NCI-H82 (cell line): ENCODE measurements at places on chromosomes 6 and 20.

GRCh38 chr6:170163405-170164170 is 127.3 kb downstream of the DLL1 start:
- no peak for DNase-seq

GRCh38 chr6:2477666-2478065 is 232.3 kb upstream of the GMDS start:
- no peak for DNase-seq

DNA sequence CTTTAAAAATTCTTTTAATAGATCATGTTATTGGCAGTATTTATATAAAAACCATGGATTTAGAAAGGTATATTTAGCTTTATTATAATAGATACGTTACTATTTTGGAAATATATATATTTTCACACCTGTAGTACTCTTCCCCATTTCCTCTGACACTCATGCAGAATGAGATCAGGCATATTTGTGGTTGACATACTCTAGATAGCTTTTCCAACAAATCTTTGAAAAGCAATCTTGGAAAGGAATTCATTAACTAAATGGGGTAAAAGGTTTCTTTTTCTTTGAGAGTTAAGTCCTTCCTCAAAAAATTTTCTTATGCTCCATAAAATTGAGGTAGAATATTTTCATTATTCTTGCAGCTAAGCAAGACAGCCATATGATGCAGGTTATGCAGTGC is 14.5 kb downstream of the ASF1A start:
- DNase-seq = no peak

GRCh38 chr20:41072190-41072863 is 43.7 kb downstream of the TOP1 start:
- DNase-seq = no peak

DNA sequence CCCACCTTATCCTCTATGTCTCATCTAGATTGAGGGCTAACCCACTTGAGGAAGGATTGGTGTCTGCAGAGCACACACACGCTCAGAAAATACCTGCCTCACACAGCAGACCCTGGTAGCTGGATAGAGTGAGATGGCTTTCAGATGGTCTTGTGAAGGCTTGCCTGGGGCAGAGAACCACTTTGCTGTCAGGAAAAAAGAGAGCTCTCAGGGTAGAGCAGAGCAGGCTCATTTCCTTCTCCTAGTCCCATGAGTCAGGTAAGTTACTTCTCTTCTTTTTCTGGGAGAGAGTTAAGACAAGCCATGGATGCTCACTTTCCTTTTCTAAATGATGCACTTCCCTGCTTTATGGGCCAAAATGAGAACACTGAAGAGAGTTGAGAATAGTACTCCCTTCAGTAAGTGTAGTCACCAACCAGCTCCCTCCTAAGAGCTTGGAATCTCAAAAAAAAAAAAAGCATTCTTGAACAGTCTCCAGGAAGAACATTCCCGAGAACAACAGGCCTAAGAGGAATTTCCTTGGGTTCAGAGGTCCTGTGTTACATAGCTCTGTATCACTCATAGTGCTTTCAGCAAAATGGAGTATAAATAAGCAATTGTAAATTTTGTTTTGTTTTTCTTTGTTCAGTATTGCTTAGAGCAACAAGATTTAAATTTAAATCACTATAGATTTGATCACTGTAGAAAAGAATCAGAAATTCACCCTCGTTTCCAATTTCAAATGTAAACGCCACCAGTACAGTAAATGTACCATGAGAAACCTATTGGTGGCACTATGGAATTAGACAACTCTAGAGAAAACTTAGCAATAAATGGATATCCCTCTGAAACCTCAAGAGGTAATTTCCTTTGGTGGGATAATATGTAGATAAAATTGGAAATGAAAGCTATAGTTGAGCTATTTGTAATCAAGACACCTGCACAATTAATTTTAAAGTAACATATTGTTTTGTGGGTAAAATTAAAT is 530.3 kb downstream of the RFPL4B start:
- no peak for DNase-seq

DNA sequence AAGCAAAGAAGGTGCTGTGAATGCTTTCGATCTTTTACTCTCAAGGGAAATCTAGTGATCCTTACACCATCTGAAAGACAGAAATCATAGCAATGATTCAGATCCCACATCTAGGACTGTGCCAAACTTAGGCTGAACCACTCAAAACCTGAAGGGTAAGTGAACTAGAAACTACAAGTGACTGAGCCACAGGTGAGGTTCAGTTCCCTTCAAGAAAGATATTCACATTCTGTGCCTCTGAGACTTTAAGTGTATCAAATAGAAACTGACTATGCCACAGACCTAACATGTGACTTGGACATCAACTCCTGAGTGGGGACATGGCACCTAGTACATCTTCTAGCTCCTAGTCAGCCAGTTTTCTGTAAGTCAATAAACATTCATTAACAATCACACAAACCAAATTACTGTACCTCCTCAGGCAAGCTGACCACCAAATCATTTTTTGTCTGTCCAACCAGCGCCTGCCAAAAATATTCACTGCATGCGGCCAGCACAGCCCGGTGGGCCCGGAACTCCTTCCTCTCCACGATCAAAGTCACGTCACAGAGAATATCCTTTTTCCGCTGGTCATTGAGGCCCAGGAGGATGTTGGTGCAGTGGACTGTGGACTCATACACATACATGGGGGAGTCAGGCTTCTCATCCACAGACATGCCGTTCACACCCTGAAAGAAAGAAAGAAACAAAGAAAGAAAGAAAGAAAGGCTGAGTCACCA is 114.1 kb downstream of the GJA10 start:
- no peak for DNase-seq

DNA sequence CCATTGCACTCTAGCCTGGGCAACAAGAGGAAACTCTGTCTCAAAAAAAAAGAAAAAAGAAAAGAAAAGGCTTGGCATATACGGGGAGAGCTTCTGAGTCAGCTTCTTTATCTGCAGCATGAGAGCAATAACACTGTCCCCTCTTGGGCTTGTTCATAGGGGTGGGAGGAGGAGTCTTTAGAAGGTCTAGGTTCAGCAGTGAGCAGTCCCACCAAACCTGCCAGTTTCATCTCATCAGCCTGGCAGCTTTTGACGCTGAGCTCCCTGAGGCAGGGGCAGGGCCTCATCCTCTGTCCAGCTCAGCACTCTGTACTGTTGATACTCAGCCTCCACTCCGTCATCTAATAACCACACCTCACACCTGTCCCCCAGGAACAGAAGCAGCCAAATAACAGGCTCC is 5.6 kb upstream of the C6orf132 start:
- DNase-seq = no peak

- DNase-seq = peak; percentile 87
Observed at GRCh38 chr6:100228834-100229441, 234.9 kb upstream of the MCHR2 start.

DNA sequence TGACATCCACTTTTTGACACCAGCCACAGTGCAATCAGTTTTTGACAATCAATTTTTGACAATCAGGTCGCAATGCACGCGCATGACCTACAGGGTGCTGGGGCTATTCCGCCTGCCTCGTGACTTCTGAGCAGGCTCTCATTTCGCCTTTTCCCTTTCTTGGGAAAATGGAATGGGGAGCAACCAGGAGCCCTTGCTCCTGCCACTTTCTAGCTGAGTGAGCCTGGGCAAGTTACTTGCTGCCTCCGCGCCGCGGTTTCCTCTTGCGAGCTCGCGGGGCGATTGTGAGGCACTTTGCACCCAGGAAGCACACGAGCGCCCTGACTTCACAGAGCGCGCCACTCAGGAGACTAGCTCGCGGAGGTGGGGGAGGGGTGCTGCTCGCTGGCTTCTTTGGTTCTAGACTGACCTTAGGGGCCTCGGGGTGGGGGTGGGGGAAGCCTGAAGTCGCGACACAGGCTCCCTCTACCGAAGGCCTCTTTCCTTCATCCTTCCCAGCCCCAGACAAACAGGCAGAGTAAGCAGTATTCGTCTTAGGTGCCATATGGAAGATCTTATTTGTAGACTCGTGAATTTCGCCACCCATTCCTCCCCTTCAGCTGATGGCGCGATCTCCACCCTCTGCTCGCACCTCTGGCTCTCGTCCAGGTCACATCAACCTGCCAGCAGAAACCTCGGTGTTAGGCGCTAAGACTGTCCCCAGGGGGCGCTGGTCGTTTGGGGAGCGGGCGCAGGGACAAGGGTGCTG is 4.6 kb downstream of the TP53TG5 start:
- peak; percentile 93 for DNase-seq

GRCh38 chr6:102670735-102671134 is 1277.2 kb downstream of the GRIK2 start:
- no peak for DNase-seq

GRCh38 chr20:21237956-21238799 is 65.0 kb upstream of the XRN2 start:
- no peak for DNase-seq

DNA sequence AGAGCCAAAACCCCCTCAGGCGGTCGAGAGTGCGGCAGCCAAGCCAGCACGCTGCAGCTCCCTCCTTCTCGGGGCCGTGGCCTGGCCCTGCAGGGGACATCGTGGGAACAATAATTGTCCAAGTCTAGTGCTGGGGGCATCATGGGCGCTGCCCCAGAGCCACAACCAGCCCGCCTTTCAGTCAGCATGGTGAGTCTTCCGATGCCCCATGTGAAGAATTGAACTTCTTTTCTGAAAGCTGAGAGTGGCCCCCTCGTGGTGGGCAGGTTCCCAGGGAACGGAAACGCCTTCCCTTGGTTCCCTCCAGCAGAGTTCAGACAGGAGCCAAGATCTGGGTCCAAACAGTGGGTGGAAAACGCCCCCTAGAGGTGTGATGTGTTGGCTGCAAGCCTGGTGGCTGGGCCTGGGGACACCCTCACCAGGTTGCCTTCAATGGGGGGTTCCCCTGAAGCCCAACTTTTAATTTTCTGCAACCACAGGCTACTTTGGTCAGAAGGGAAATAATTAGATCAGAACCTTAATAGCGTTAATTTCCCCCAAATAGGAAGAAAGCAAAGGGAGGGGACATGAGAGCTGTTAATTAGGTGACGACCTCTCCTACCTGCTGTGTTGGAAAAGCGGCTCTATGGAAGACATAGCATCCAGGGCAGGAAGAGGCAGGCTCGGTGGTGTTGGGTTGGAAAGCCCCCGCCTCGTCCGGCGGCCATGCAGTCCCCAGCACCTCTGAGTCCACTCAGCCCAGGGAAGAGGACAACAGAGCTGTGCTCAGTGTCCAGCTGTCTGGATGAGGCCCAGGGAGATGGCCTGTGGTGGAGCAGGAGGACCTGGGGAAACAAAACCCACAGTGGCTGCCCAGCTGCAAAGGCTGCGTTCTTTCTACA is 4.7 kb upstream of the MRGBP start:
- DNase-seq = peak; percentile 95

DNA sequence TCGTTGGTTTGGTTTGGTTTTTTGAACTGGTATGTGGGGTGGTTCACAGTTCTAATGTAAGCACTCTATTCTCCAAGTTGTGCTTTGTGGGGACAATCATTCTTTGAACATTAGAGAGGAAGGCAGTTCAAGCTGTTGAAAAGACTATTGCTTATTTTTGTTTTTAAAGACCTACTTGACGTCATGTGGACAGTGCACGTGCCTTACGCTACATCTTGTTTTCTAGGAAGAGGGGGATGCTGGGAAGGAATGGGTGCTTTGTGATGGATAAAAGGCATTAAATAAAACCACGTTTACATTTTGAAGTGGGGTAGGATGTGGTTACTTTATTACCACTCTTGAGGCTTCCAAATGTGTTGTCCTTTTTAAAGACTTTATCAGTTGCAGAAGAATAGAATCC is 168.0 kb downstream of the ZMYND8 start:
- DNase-seq = no peak

- no peak for DNase-seq
Observed at GRCh38 chr6:155245831-155246230, 18.0 kb upstream of the CLDN20 start.

GRCh38 chr6:168197636-168198301 is 118.8 kb upstream of the FRMD1 start:
- no peak for DNase-seq

GRCh38 chr6:89999154-89999553 is 104.9 kb downstream of the GJA10 start:
- DNase-seq = peak; percentile 94

GRCh38 chr6:15369838-15370237 is 124.0 kb downstream of the JARID2 start:
- DNase-seq = peak; percentile 81

GRCh38 chr6:79796197-79796596 is 151.2 kb downstream of the ELOVL4 start:
- no peak for DNase-seq

DNA sequence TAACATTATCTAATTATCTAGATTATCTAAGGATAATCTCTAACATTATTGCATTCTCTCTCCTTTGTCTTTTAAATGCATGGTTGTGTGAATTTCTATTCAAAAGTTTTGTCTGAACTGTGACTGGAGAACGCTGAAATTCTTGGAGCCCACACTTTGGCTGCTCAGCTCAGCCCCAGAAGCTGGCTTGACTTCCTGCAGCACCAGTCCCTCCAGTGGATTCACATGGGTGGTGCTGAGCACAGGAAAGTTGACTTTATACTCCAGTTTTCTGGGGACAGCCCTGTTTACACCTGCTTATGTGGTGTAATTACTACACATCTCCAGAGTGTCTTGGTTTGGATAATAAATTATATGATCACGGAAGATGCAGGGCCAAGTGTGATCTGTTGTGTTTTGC is 255.1 kb upstream of the NOX3 start:
- DNase-seq = peak; percentile 70

DNA sequence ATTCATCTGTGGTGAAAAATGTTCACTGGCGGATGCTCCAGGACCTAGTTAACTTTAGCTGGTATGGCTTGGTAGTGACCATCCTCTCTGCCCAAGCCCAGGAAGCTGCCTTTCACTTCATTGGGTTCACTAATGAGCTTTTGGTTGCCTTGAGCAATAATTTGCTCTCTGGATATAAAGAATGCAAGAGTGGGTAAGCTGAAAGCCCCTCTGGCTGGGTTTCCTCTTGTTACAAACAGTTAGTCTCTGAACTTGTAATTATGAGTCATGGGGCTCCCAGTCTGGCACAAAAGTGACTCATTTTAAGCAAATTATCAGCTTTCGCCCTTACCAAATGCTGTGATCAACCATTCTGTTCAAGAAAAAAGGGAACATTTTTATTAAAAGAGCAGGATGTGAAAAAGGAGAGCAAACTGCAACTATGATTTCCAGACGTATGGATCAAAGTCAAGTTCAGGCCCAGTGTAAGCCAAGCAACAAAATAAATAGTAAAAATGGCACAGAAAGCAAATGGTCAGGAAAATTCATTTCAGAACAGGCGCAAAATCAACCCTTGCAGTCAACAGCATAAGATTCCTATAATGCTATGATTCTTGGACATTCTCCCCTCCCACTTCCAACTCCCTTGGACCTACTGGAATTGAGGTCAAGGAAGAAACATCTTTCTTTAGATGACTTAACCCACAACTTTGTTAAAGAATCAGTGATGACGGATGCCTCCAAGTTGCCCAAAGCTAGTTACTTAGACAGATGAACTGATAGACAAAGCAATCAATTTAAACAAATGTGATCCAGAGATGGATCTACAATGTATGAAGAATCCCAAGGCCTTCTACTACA is 130.0 kb upstream of the KCNK16 start:
- no peak for DNase-seq

GRCh38 chr20:40682104-40682981 is 6.7 kb downstream of the MAFB start:
- DNase-seq = no peak

GRCh38 chr20:20820785-20821483 is 108.5 kb upstream of the RALGAPA2 start:
- DNase-seq = no peak

GRCh38 chr20:20955892-20956291 is 150.3 kb downstream of the LINC00237 start:
- DNase-seq = no peak
